ENCODE measurements at places on chromosomes 7 and 10.

GRCh38 chr7:74449809-74450397 lies 3.8 kb upstream of the GTF2IRD1 start:
- peak; percentile 54 for DNase-seq

GRCh38 chr7:75804004-75804403 lies 9.6 kb downstream of the CCL24 start:
- DNase-seq: no peak

- DNase-seq: no peak
These were observed 142.5 kb downstream of the ACTR3B start for GRCh38 chr7:152902054-152902453.

DNA sequence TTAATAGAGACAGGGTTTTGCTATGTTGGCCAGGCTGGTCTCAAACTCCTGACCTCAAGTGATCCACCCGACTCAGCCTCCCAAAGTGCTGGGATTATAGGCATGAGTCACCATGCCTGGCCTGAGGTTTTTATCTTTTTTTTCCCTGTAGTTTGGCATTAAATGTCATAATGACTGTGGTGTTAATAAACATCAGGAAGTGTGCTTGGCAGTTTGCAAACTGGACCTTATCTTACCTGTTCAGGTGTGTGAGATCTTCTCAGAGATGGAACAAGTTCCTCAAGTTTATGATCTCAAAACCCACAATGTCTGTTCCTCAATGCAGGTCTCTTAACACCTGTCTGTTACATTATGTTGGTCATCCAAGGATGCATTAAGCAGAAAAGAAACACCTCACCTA lies 80.0 kb downstream of the ARID5B start:
- no peak for DNase-seq

- DNase-seq: no peak
These were observed 158.2 kb downstream of the SPAG6 start for GRCh38 chr10:22503315-22504088.

GRCh38 chr7:867001-867405 lies 9.4 kb upstream of the GET4 start:
- DNase-seq: no peak

- DNase-seq: no peak
These were observed 184.7 kb downstream of the DGKB start for GRCh38 chr7:14717816-14718215.

GRCh38 chr7:99938296-99938695 lies 8.9 kb upstream of the GJC3 start:
- DNase-seq: no peak
